ENCODE measurements at places on chromosomes 11 and 22.

GRCh38 chr11:440065-441042 is 1.5 kb downstream of the ANO9 start:
- no peak for DNase-seq

DNA sequence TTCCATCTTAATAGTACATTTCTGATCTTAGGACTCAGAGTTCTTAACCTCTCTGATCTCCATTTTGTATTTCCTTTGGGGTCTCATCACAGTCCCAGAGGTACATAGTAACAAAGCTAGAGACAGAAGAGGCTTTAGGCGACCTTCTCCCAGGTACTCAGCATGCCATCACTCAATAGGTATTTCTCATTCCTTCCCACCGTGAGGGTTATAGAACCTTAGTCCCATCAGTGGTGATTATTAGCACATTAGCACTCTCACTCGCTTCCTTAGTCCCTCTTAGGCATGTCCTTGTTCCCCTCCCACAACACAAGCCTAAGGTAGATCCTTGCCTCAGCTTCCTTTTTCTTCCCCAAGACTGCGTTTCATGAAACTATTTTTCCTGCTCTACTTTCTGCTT is 14.7 kb downstream of the SWAP70 start:
- DNase-seq: no peak

DNA sequence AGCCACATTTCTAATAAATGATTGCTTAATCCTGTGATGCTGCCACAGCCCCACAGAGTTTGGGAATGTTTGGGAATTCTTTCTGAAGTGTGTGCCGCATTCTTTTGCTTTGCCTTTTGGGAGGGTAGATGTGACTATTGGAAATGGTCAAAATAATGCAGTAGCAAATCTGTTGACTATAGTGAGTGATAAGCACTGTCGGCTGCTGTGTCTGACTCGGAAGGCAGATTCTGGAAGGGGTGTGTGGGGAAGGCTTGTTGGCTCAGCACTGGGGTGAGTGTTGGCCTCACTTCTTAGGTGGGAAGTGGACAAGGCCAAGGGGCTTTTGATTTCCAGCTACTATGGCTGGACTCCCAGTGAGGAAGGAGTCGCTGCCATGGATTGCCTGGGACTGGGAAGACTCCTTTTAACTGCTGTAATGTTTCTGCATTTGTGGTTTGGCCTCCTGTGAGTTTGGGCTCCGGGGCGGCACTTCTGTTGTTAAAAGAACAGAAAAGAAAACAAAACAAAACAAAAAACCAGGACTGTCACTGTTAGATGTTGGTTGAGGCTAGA is 20.1 kb downstream of the ZBTB16 start:
- DNase-seq: no peak

GRCh38 chr11:27721264-27722116 is 21.2 kb upstream of the BDNF start:
- no peak for DNase-seq

DNA sequence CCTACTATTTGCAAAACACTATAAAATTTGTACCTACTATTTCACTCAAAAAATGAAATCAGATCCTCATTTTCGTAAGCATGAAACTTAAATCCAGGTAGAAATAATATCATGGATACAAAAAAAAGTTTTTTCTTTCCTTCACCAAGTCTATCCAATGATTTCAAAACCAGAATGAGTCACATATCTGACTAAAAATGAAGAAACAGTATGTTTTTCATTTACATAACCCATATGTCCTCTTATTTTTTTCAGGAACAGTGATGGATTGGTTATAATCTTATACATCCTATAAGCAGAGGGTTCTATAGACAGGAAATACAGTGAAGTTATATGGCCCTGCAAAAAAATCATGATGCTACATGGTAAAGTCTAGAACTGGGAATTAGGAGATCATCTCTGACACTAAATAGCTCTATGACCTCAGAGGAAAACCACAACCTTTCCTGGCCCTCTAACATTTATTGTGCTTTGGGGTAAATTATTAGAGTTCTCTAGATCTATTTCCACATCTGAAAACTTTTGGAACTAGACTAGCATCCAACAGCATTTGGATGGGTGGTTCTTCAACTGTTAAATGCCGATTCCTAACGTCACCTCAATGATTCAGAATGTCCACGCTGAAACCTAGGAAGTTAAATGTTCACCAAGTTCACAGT is 10.9 kb downstream of the MTMR2 start:
- no peak for DNase-seq

GRCh38 chr11:11818529-11819121 is 23.1 kb upstream of the USP47 start:
- DNase-seq: no peak

DNA sequence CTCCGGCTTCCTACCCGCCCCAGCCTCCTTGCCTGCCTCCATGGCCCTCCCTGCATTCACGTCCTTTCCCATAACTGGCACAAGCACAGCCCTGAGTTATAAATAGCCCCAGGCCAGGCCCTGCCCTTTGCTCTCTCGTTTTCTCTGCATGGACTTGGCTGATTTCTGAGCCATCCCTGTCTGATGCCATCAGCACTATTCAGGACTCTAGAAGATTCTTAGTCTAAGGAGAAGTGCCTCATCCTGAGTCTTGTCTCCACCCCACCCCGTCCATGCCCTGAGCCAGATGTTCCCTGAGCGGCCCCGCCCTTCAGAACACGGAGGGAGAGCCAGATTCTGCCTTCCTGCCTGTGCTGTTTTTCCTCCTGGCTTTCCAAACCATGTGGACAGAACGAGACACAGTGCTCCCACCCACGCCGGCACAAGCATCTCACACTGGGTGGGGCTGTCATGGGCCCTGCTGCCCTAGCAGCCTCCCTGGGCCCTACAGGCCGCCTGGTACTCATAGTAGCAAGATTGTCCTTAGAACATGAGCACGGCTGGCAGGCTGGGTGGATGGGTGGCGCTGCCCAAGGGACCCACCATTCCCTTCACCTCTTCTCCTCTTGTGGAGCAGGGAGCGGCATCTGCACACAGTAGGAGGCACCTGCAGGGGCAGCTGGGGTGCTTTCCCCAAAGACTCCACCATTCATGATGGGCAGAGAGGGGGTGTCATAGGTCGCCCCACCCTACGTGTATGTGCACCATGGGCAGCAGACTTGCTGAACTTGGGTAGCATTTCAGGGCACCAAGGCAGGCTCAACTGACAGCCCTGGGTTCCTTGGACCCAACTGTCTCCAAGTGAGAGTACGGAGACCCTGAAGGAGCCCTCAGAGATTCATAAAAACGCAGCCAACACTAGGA is 76.9 kb downstream of the BCR start:
- DNase-seq: no peak

DNA sequence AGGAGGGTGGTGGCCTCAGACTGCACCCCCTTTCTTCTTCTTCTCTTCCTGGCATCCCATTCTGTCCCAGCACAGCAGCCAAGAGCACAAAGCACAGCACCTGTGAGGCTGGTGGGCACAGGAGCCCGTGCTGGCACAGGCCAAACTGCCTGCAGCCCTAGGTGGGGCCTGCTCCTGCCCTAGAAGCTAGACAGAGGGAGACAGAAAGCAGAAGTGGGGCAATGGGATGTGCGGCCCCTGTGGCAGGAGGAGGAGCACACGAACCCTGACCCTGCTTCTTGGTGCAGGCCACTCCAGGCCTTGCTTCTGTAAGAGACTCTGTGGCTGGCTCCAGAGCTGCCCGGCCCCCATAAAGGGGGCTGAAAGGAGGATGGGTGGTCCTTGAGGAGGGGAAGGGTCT is 3.9 kb upstream of the PTS start:
- DNase-seq: no peak

- DNase-seq: no peak
Observed at GRCh38 chr22:27603800-27604144, 197.8 kb downstream of the MN1 start.

DNA sequence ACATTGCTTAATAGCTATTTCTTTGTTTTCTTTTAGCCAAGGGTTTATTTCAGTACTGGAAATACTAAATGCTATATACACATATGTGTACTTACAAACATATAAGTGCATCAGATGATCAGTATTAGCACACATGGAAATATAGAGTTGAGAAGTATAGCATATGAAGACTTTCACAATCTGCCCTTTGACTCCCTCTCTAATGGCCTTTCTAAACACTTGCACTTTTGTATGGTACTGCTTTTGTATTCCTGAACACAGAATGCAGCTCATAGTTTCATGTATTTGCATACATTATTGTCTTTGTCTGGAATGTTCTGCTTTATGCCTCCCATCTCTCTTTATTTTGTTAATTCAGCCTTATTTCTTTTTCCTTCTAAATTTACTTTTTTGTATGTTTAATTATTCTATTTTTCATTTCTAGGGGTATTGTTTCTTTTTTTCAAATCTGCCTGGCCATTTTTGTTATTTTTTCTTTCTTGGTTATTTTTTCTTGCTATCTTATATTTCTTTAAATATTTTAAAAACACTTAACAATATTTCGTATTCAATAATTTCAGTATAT is 28.8 kb downstream of the ACER3 start:
- DNase-seq: no peak

- no peak for DNase-seq
Observed at GRCh38 chr22:33209930-33210784, 152.0 kb upstream of the SYN3 start.

DNA sequence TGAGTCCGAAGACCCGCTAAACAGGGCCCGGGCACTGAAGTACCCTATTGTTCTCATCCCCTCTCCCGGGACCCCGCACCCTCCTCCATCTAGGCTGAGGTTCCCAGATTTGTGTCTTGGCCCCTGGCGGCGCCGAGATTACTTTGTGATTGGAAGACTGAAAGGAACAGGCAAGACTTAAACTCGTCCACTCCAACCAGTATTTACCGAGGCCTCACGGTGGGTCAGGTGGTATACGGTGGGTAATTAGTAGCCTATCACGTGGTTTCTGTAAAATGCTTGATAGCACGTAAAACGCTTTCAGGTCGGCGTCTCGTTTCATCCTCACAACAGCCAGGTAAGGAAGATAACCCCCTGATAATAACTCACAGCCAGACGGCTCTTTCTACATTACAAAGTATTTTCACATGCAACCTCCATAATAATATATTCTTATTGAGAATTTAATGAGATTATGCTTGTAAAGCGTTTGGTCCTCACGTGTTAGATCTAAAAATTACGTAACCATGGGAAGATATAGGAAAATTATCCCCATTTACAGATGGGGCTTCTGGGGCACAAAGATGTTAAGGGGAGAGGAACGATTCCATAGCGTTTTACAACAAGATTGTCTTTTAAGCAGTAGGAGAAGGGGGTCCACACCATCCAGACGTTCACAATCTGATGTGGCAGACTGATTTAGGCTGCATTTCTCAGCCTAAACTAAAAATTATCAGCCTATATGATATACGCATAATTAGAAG is 642 bp upstream of the PIK3C2A start:
- no peak for DNase-seq

GRCh38 chr22:50438305-50439275 is 36.2 kb downstream of the SBF1 start:
- no peak for DNase-seq

DNA sequence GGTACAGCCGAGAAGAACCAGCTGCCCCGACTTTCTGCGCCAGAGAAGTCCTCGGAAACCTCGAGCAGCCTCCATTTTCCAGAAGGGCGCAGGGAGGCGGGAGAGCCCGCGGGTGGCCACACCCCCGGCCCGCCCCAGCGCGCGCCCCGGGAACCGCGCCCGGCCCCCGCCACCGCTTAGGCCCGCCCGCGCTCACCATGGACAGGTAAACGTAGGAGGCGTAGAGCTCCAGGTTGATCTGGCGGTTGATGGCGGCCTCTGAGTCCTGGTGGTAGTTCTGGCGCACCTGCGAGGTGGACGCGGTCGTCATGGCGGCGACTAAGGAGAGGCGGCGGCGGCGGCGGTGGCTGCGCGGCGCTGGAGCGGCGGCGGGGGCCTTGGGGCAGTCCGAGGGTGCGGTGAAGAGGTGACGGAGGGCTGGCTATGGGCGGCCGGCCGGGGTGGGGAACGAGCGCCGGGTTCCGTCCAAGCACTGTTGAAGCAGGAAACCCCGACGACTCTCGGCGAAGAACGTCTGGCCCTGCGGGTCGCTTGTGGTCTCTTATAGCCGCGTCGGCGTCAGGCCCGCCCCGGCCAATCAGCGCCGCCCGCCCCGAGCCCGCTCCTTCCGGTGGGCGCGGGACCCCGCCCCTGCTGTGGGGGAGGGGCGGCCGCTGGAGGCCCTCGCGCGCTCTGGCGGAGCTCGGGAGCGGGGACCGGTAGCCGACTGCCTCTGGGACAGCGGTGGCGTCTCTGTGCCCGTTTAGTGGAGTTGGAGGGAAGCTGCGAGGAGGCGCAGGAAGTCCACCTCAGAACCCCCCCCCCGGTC is at the start of gene FTH1:
FTH1 (minus strand) TSS at position 519 of the 808 bp plus-strand sequence; CDS start at position 310, 209 bp downstream.
- peak; percentile 86 for DNase-seq

DNA sequence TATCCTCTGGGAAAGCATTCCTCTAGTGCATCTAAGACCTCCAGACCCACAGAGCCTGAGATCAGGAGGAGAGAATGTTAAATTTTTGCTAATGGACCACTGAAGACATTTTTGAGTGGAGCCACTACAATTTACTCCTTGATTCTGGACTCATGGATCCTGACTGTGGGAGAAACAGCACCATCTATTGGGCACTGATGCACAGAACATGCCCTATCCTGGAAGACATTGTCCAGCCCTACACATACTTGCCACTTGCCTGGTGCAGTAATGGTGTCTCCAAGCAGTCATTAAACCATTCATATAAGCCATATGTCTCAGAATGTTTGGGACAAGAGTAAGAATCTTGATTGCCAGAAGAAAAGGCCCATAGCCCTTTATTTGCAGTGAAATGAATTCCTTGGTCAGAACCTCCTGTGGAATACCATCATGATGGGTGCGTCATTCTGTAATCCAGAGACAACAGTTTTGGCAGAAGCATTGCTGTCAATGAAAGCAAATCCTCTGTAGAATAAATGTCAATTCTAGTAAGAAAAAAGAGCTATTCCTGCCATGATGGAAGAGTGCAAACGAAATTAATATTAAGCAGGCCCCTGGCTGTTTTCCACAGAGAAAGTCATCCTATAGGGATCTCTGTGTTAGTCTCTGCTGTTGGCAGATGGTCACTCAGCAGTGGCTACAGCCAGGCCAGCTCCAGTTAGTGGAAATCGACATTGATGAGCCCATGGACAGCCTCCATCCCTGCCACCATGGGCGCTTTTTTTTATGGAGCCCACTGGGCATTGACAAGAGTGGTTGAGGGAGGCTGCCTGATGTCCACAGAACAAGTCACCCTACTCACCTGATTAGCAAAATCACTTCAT is 43.5 kb downstream of the GGTLC2 start:
- no peak for DNase-seq

DNA sequence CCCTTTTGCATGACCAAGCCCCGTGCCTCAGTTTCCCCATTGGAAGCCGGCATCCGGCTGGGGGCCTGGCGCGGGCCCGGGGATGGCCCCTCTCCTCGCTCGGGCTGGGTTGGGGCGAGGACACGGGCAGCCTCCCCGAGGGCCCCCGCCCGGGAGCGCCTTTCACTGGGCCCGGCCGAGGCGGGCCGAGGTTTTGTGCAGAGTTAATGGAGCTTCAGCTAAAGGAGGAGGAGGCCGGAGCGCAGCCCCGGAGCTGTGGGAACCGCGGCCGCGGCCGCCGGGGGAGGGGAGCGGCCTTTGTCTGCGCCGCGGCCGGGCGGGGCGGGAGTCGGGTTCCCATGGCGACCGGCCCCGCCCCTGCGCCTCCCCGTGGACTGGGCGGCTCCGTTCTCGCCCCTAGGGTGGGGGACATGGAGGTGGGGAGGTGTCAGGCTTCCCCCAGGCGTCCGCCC is 1.4 kb upstream of the MAPK11 start:
- no peak for DNase-seq

- no peak for DNase-seq
Observed at GRCh38 chr22:17824457-17824856, 50.2 kb upstream of the BID start.

All from thymus (tissue), 14 donors.